ENCODE measurements at places on chromosomes 1 and 21.

DNA sequence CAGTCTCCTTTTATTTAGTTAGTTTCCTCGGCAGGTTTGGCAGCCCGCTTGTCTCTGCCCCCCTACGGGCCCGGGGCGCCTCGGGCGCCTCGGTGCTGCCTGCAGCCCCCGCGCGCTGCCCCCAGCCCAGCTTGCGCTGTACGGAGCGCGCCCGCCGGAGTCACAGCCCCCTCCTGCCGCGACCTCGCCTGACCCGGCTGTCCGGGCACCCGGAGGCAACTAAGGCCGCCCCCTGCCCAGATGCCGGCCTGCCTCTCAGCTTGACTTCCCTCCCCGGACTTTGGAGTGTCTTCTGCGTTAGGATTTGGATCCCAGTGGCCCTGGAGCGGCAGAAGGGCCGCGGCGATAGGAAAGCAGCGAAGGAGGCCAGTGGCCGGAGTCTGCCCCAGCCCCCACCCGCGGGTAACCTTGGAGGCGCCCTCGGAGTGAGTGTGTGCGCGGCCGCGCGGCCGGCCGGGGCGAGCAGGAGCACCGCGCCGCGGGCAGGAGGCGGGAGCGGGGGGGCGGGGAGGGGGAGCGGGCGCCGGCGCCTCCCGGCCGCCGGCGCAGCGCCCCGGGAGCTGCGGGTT is 7.6 kb downstream of the CDKN2C start:
- DNase-seq, result peak; percentile 60

DNA sequence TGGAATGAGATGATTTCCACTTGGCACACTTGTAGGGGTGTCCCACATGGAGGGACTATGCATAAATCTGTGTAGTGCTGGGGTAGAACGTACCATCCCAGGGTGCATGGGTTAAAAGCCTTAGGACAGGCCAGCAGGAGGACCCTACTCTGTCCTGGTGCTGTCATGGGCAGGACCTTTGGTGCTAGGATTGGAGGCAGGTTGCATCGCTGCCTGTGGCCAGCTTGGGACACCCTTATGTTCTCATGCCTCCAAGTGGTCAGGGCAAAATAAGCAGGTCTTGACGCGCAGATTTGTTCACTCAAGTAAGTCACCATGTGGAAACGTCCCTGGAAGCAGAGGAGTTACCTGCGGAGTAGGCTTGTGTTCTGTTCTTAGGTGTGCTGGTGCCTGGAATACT is 49.5 kb upstream of the RAB3GAP2 start:
- no peak for DNase-seq

DNA sequence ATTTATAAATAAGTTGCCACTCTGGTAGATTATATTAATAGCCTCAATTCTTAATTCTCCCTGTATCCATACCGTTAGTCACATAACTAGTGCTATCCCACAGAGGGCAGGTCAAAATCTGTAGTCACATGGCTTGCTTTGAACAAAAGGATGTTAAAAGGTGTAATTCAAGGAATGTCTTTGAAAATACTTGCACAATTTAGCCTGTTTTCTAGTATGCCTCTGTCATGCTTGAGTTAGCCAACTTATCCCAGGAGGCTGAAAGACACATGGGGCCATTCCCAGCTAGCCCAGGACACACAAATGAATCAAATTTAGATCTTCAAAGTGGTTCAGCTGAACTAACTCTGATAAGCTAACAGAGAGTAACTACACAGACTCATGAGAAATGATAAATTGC is 758.5 kb upstream of the NEGR1 start:
- DNase-seq, result no peak

DNA sequence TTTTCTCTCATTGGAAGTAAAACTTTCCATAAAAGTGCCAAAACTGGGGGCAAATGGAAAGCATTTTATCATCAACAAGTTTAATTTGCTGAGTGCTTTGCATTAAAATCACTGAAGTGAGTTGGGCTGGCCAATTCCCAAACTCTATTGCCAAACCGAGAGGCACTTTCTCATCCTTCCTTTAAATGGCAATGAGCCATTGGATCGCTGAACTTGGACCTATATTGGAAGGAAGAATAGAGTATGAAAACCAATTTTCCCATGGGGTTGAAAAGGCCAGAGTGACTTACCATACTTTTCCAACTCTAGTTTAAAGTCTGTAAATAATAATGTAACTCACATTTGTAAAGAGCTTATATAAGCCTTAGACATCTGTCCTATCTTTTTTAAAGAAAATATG is 189.1 kb upstream of the C1orf87 start:
- no peak for DNase-seq

DNA sequence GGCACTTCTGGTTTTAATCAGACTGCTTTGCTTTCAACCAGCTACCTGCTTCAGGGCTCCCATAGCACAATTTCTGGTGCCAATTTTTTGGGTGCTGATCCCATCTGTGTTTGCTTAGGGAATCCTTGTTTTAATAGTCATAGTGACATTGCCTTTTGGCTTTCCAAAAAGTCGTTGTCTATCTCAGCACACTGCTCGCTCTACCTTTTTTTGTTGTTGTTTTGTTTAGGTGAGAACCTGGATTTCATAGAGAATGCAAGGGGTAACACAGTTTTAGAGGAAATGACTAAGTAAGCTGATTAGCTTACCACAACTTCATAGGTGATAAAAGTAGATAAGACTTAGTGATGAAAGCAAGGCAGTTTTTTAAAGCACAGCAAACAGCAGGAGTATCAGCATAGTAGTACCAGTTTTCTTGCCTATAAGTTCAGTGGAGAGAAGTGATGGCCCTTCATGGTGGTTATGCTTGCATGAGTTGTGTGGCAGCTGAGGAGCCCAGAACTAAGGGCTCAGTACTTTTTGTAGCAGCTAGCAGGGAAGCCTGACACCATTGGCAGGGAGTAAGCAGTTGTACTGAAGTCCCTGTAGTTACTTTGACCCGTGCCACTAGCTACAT is 31.3 kb downstream of the NEK7 start:
- DNase-seq, result no peak

DNA sequence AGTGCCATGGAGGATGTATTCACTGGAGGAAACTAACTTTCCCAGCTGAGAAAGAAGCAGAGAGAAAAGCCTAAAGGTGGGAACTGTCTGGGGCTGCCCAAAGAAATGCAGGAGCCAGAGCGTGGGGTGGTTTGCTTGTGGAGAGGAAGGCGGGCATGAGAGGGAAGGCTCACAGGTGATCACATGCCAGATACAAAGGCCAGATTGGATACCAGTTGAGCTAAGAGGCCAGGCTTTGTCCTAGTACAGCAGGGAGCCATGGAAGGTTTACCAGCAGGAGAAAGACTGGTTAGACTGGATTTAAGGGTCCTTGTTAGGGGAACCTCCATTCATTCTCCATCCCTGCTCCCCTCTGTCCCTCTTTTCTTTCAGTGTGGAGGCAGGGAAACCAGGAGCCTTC is 66.4 kb downstream of the BEND5 start:
- DNase-seq, result no peak

DNA sequence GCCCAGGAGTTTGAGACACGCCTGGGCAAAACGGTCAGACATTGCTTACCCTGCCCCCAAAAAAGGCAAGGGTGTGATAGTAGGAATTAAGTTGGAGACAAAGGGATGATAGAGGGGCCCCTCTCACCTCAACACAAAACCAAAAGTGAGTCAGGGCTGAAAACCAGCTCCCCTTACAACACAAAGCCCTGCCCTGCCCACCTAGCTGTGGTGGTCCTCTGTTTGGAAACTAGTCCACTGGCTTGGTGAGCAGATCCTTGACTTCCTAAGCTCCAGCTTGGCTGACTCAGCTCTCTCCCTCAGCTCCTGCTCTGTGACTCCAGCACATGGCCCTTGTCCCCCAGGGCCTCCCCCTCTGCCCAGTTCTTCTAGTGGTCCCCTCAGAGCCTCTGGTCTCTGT is 603.8 kb downstream of the PTPRC start:
- DNase-seq, result no peak

GRCh38 chr1:166952002-166952746 is 23.2 kb downstream of the ILDR2 start:
- DNase-seq, result no peak

- peak; percentile 47 for DNase-seq
Observed at GRCh38 chr1:97243973-97244560, 522.5 kb downstream of the PTBP2 start.

GRCh38 chr1:233379869-233380438 is 52.4 kb downstream of the MAP3K21 start:
- no peak for DNase-seq

DNA sequence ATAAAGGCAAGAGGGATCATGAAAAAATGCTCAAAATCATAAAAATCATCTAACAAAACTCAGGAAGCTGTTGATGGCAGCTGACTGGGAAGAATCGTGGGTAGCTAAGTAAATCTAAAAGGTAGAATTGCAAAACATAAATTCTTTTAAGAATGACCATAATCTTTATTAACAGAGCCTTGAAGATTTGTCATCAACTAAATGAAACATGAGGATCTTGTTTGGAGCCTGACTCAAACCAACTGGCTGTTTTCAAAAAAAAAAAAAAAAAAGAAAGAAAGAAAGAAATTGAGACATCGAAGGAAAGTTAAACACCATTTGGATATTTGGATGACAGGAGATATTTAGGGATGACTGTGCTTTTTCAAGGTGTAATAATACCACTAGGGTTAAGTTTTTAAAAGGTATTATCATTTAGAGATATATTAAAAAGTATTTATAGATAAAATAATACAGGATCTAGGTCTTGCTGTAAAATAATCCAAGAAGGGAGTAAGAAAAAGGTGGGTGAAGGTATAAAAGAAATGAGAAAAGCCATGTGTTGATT is 48.6 kb downstream of the CD34 start:
- DNase-seq, result no peak

DNA sequence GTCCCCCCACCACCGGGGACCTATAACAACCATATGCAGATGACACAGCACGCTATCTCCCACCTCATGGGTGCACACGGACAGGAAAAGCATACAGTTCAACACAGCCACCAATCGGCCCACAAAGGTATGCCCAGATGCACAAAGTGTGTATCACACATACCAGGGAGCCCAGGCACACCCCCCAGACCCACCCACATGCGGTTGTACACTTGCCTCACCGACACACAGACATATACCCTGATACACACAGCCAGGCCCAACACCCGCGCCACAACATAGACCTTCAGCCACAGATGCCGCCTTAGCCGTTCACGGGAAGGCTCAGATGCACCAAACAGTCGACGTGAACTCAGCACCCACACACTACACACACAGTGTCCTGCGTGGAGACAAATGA is 5.5 kb downstream of the CROCC start:
- no peak for DNase-seq

DNA sequence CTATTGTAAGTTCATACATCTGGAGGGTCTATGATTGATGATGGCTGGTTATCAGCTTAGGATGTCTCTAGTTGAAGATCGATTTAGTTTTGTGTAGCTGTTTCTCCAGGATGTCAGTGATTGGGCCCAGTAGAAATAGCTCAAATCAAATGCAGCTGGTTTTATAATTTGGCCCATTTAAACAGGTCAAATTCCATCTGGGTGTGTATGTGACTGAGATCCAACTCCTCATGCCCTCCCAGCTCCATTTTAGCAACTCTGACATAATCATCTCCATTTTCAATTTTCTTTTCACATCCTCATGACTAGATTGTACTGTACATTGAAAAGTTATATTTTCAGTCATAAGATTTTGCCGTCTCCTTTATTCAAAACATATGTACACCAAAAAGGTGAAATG is 99.2 kb downstream of the TPR start:
- DNase-seq, result no peak

DNA sequence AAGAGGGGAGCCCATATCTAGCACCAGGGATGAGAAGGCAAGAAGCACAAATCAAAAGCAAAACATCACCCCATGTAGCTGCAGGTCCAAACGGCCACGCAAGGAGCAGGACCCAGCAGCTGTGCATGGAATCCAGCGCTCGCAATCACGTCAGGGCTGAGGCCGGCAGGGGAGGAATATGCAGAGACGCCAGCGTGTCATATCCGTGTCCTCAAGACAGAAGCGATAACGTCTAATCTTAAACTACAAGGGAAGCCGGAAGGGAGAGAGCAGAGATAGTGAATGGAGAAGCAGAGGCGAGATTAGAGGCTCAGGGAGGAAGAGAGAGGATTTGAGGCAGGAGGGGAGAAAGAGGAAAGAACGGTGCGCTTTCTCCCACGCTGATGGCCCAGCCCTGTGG is 39.1 kb downstream of the FBXO2 start:
- no peak for DNase-seq

DNA sequence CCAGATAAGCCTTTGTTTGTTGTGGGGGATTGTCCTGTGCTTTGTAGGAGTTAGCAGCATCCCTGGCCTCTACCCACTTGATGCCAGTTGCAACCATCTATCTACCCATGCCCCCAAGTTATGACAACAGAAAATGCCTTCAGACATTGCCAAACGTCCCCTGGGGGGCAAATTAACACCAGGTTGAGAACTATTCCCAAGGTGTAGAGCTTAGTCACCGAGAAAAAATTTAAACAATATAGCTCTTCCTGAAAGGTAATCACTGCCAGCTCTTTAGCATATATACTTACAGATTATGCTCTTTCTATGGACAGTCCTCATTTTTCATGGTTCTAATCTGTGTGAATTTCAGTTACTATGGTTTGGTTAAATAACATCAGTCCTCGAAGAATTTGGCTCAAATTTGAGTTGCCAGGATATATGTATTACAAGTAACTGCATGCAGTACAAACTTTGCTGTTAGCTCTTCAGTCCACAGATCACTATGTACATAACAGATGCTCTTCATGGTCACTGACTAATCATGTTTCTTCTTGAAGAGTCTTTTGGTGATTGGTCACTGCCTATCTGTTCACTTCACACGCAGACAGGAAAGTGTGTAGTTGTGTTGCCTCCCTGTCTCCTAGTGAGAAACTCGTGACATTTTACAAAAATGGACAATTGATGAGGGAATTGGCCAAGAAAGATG is 25.2 kb downstream of the MAPKAPK2 start:
- DNase-seq, result no peak

DNA sequence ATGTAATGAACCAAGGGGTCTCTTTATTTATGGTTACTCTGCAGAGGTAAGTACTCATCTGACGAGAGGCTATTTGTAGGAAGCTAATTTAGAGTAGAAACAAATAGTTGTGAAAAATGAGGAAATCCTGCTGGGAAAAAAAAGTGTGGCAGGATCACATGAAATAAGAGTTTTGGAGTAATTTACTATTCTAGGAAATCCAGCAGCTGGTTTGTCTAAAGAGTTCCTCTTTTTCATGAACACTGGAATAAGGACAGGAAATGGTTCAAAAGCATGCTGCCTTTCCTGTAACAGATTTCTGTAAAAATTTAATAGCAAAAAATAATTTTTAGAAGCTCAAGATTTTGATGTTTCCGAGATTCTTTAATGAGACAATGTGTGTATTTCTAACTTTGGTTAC is 177.3 kb downstream of the CHRM3 start:
- no peak for DNase-seq

Measured in globus pallidus (tissue), 1 donor.